Non-pigmented ciliary epithelial cell (primary cell): ENCODE measurements at places on chromosomes 12 and 14.

DNA sequence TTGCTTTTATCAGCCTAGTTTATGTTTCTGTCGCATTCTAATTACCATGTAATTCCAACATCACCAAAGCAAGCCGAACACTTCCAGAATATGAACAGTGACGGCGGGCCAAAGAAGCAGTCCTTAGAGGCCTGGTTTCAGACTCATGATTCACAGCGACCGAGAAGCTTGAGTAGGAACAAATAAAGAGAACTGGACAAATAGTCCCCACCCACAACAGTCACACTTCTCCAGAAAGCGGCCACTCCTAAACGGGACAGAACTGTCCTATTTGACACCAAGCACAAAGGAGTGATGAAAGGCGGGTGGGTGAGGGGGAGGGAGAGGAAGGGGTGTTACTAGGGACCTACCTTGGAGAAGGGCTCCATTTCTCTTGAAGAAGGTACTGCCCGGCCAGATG is 136.4 kb downstream of the FOXN3 start:
- DNase-seq, result no peak

DNA sequence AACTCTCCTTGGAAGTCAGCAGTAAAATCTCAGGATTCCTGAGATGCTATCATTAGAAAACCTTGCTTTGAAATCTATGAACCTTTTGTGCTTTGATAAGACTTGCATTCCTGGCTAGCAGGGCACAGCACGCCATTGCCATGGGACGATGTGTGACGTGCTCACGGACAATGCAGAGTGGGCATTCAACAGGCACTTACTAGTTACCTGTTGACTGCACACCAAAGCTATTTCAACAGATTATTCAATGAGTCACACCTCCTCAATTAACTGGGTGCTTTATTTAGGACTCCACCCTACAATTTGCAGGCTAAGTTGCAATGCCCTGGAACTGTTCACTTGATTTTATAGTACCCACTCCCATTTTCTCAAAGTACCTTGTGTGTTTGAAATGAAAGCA is 11.3 kb downstream of the NOS1 start:
- no peak for DNase-seq

GRCh38 chr12:85058339-85058738 is 22.2 kb downstream of the LRRIQ1 start:
- DNase-seq, result no peak

DNA sequence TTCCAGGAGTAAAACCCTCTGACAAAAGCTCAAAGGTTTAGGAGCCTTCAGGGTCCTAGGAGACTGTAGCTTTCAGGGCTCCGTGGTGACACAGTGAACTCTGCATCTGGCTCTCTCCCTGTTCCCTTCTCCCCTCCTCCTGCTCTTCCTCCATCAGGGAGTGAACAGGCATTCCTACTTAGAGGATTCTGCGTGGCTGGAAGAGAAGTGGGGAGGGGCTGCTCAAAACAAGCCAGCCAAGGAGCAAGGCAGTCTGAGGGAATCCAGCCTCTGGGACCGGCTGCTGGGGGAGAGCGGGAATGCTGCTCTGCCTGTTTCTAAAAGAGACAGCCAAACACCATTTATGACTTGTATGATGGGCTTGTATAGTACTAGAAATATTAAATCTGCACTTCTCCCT is 49.5 kb downstream of the RBMS2 start:
- no peak for DNase-seq

GRCh38 chr14:100386121-100386520 is 63.0 kb downstream of the SLC25A47 start:
- no peak for DNase-seq

DNA sequence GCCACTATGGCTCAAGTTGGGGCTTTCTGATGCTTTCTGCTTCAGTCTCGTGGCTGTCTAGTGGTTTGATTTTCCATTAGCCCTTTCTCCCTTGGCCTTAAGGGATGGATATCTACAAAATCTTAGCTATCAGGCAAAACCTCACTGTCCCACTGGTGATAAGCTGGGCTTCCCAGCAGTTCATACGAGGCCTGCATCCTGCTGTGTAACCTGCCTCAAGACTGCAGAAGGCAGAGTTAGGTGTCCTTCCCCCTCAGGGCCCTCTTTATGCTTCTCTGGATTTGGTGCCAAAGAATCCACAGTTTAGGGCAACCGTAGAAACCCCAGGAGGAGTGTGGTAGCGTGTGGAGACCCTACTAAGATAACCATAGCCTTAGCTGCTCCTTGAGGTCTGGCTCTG is 38.9 kb downstream of the ETV6 start:
- no peak for DNase-seq

DNA sequence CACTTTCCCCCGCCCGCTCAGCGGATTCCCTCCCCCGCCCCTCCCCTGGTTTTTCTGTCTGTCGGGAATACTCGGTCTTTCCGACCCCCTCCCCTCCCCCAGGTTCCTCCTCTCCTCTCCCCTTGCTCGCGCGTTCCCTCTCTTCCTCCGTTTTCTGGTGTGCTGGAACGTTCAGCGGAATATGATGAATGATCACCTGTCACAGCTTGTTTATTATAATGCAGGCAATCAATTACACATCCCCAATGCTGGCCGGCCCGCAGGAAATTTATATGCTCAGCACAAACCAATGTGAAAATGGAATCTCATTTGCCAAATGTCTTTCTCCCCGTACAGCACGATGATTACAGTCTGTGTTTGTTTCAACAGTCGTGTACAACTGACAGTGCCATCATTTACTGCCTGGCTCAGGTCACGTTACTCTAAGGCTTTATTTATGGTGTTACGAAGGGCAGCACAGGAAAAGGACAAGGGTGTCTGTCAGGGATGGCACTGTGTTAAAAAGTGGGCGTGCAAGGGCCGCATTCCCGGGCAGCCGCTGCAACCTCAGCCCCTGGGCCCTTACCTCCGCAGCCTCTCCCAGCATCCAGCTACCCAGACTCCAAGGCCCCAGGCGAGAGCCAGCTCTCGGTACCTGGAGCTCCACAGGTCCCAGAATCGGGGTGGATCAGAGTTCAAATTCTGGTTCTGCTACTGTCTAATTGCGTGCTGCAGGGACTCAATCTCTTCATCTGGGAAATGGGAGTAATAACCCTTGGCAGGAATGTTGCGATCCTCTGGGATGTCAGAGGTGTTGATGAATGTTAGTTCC is 24.7 kb upstream of the MAP1LC3B2 start:
- DNase-seq, result no peak

GRCh38 chr12:21618566-21618965 is 13.9 kb upstream of the GYS2 start:
- DNase-seq, result no peak

DNA sequence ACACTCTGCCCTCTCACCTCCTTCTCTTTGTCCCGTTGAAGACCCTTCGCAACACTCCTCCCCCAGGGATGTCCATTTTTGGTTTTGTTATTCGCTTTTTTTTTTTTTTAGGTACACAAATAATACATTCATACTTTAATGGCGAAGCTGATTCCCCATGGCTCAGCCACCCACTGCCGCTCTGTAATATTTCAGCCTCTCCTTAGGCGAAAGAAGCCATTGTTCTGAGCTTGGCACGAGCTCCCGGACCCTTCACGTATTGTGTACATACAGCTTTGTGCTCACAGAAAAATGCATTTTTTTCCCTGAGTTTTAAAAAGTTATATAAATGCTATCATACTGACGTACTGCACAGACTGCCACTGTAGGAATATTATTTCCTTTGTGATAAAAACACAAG is 115.0 kb downstream of the TMEM132C start:
- no peak for DNase-seq

GRCh38 chr12:23431006-23431405 is 518.5 kb downstream of the SOX5 start:
- DNase-seq, result peak; percentile 1

GRCh38 chr14:87892763-87893162 is 100.2 kb downstream of the GALC start:
- no peak for DNase-seq

GRCh38 chr12:116106870-116107269 is 170.6 kb downstream of the MED13L start:
- DNase-seq, result no peak

- no peak for DNase-seq
Observed at GRCh38 chr12:65663648-65664047, 160.6 kb upstream of the HMGA2 start.

DNA sequence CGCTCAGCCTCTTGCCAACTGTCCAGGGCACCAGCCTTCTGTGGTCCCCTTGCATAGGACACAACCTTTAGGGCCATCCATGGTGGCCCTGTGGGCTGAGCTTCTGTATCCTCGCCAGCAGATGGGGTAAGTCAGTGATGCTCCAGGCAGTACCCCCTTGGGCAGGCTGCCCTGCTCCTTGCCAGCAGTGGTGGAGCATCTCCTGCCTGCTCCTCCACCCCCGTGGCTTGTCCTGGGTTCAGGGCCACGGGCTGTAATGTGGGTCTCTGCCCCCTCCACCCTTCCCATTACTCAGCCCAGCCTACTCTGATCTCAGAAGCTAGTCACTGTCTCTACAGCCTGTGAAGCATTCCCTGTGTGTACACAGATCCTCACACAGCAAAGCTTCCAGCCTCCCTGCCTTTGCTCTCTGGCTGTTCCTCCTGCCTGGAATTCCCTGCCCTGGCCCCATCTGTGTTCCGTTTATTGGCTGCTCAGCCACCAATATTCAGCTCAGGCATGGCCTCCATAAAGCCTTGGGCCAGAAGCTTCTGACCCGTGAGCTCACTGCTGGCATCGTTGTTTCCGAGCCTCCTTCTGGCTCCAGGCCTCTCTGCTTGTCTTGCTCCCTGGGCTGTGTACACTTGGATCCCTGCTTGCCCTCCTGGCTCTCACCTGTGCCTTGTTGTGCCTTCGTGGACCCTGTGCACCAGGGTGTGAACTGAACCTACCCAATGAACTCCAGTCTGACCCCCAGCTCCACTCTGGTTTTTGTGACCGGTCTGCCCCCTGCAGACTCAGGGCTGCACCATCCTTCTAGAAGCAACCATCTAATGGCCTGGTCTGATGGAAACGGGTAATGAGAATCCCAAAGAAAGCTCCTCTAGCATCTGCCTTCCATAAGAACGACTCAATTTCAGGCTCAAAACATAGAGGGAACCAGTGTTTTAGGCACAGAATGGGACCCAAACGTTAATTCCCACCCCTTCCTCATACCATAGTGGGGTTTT is 177.0 kb upstream of the PRMT8 start:
- no peak for DNase-seq

GRCh38 chr14:63438065-63438757 is 105.0 kb downstream of the PPP2R5E start:
- peak; percentile 77 for DNase-seq

DNA sequence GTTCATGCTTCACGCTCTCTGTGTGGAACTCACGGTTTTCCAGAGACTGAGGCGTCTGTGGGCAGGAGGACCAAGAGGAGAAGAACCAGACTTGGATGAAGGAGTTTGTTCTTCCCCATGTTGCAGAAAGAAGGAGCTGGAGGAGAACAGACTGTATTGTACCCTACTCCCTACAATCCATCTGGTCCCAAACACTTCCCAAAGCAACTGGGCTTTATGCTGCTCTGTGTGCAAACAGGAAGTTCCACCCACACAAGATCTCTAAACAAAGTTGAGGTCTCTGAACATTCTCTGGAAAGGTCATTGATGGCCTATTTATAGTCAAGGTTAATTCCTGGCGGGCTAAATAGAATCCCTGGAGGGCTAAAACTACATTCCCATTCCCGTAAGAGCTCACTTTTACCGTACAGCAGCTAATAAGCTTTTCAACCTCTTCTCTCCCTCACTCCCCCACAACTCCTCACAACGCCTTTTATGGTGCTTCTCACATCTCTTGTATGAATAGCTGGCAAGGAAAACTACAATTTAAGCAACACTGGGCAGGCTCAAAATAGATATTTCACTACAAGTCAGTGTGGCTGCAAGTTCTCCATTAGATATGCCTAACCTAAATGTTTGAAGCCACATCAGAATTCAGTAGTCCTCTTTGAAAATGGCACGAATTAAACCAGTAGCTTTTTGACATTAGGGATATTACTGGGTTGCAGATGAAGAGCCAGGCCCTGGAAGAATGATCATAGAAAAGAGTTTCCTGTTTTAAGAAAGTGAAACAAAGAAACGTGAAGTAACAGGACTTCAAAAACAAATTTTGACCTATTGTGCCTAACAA is at the start of gene A2M:
A2M (minus strand) TSS at position 189 of the 829 bp plus-strand sequence; CDS start at position 119, 70 bp downstream.
- DNase-seq, result no peak

- DNase-seq, result no peak
Observed at GRCh38 chr14:100654814-100655740, 67.9 kb upstream of the BEGAIN start.

DNA sequence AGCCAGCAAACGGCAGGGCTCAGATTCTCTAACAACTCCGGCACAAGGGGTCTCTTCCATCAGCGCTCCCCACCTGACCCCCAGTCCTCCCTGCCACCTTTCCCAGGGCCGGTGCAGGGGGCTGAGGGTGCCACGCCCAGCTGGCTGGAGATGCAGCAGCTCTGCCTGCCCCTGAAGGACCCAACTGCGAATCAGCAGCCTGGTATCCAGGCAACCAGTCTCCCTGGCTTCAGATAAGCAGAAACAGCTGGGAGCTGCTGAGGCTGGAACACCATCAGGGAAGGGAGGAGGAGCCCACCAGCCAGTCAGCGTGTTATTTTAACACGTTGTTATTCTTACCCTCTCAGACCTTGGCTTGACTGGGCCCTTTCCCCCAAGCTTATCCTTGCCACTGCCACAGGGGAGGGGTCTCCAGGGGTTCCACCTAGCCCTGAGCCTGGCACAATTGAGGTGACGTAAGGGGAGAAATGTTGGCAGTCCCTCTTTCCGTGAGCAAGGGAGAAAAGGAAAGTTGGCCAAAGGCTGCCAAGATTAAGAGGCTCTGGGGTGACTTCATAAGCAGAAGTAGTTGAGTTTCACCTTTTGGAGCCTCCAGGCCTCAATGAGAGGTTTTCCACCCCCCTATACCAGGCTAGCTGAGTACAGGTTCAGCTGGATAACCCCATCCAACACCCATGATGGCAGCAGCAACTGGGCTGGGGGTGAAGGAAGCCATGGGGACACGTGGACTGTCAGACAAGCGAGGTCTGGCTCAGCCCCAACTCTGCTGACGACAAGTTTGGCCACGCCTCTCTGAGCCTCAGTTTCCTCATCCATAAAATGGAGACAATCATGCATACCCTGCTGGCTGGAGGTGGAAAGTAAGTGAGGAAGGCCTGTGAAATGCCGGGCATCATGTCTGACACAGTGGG is 91.1 kb downstream of the IRF2BPL start:
- no peak for DNase-seq

GRCh38 chr14:69650948-69651369 is 39.6 kb downstream of the SUSD6 start:
- DNase-seq, result no peak

GRCh38 chr12:11868027-11868426 is 202.7 kb upstream of the BCL2L14 start:
- DNase-seq, result no peak

DNA sequence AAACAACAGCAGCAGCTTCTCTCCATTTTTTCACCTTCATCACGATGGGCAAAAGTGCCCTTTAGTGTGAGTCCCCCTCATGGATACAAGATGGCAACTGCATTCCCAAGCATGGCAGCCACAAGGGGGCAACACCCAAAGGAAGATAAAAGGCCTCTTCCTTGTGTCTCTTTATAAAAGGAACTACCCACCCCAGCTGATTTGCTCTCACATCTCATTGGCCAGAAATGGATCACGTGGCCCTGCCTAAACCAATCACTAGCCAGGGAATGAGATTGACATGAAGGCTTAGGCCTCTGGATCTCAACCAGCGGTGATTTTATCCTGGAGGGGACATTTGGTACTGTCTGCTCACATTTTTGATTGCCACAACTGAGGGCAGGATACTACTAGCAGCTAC is 21.9 kb upstream of the IFT81 start:
- DNase-seq, result no peak
